Amygdala (tissue), 56 donors: ENCODE measurements at places on chromosomes 2 and 18.

DNA sequence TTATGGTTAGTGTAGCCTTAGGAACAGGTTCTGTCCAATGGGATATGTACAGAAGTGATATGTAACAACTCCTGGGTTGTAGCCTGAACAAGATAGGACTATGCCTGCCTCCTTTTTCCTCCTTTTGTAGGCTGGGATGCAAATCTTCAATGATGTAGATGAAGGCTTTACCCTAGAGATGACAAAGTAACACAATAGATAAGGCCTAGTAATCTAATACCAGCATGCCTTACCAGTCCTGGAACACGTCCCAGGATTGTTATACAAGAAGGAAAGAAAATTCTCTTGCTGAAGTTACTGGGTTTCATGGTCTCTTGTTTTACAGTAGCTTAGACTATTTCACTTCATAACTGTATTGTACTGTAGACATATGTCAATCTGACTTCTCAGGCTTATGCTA, 192.1 kb downstream of the OTX1 start:
- no peak for DNase-seq

DNA sequence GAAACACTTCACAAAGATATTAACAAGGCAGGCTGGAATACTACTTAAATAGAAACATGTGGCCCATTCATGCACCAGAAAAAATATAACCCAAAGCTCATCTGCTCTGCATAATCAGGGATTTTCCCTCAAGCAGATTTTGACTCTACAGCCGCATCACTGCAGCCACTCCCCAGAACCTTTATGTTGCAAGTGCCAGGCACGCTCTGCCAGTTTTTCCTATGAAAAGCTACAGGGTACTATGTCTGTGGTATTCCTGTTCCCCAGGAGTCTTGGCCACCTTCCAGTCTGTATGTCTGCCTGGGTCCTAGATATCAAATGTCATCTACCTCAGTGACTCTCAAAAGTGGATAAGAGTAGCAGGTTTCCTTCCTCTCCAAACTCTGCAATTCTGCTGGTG, 3.8 kb downstream of the COA5 start:
- DNase-seq: no peak

DNA sequence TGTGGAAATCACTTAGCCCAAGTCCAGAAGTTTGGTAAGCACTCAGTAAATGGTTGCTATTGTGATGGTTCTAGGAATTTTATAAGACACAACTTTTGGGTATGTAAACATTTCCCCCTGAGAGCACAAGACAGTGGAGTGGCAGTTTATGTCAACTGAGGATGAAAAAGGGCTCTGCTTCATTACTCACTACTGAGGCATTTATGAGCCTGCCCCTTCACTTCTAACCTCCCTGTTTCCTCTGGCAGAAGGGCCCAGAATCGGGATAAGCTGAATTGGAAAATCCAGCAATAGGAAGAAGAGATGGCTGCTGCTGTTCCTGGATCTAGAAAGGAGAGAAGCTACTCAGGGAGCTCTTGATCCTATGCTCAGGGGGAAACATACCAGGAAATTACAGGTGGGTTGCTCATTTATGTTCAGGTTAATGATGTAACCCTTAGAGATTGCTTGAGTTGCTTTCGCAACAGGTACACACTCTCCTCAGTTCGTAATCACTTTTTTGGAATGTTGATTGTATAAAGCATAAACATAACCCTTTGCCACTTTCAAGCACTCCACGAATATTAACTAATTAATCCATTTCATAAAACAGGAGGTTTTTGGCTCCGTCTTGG, 46.3 kb downstream of the ADCYAP1 start:
- DNase-seq: no peak

GRCh38 chr2:166573391-166573790, 79.3 kb upstream of the SCN7A start:
- no peak for DNase-seq

DNA sequence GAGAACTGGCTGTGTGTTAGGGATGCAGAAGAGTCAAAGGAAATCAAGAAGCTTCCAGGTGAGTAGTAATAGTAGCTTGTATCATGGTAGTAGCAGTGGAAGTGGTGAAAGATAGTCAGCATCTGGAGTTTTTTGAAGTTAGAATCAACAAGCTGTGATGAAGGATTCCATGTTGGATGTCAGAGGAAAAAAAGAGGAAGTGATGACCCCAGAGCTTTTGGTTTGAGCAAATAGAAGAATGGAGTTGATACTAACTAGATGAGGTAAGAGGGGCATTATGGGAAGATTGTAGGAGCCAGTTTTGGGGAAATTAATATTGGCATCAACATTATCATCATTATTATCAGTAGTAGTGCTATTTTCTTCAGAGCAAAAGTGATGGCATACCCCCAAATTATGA, 542.2 kb downstream of the XIRP2 start:
- no peak for DNase-seq

DNA sequence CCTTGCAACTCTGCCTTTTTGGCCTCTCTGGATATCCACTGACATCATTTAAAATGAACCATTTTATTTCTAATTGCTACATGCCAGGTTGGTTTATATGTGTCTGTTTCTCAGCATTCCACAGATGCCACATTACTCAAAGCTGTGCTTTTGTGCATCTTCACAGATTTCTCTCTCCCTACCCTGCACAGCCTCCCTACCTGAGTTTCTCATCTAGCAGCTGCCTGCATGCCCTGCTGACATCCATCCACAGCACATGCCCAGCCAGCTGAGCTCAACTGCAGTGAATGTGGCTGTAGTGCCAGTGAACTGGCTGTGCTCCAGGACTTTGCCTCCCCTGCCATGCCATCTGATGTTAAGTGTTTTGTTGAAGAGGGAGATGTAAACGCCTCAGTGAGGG, 44.5 kb downstream of the PKP4 start:
- peak; percentile 12 for DNase-seq

GRCh38 chr2:150126143-150126740, 361.2 kb downstream of the RND3 start:
- DNase-seq: no peak

GRCh38 chr2:10668402-10669012, 21.3 kb downstream of the NOL10 start:
- no peak for DNase-seq

DNA sequence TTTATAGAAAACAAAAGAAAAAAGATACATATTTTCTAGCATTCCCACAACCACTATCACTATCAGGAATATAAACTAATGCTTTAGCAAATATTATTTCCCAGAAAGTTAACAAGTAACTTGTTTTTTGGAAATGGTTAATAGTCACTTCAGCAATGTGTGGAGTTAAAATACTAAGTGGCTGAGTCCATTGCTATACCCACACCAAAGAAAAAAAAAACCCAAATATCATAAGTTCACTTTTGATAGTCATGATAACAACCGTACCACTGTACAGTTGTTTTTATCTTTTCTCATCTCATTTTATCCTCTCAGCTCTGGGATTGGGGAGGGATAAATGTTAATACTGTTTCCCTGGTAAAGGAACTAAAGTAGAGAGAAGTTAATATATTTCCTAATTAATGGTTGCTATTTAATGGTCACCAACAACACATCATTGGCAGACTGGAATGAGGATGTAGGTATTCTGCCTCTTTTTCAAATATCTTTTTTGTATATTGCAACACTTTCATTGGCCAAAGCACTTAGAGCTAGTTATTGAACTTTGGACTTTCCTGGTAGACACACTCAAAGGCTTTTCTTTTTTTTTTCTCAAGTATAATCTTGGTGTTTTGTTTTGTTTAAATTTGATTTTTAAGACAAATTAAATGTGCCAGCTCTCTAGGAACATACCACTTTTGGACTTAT, 18.4 kb upstream of the KANSL1L start:
- DNase-seq: no peak

- no peak for DNase-seq
Observed at GRCh38 chr2:109324861-109325260, 195.9 kb downstream of the SH3RF3 start.

- DNase-seq: no peak
Observed at GRCh38 chr18:79371561-79372121, 24.1 kb upstream of the NFATC1 start.

DNA sequence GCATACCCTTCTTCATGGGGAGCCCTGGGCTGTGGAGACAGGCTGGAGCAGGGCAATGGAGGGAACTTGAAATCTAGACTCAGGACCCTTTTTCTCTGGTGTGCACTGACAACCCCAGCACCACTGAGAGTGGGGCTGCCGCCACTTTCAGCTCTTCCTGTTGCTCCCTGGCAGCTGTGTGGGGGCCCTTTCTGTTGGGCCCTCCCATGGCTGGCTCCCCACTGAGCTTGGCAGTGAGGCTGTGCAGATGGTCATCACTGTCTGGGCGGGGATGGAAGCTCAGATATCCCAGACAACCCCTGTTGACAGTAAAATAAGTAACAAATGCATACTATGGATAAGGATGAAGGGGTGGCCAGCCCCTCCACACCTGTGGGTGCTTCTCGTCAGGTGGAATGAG, 6.7 kb downstream of the MYO7B start:
- no peak for DNase-seq

DNA sequence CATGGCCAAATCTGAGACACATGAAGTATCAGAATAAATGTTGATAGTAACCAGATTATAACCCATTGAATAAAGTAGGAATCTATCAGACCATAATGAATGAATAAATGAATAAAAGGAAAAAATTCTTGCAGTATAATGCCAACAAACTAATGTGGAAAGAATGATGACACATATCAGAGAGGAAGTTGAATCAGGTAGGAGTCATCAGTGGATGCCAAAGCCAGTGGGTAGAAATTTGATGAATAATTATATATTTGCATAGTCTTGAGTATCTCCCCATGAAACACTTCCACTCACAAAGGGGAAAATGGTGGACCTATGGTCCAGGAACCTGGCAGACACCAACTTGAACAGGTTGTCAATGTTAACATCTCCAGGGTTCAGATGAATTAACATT, 68.6 kb downstream of the GALNT3 start:
- DNase-seq: no peak

DNA sequence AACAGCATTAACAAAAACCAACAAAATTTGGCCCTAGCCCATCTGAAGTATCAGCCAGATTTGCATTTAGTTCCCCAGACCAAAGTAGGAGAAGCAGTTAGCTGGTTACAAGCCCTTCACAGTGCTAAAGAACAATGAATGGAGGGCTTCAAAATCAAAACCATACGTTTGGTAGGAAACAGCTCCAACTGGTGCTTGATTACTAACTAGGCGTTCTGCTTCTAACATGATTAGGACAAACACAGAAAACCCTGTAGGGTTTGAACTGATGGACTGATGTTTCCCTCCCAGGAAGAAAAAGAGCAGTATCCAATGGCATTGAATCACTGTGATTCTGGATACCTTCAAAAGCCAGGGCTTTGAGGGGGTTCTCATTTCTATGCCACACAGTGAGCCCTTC, 20.5 kb upstream of the STAT4 start:
- no peak for DNase-seq

DNA sequence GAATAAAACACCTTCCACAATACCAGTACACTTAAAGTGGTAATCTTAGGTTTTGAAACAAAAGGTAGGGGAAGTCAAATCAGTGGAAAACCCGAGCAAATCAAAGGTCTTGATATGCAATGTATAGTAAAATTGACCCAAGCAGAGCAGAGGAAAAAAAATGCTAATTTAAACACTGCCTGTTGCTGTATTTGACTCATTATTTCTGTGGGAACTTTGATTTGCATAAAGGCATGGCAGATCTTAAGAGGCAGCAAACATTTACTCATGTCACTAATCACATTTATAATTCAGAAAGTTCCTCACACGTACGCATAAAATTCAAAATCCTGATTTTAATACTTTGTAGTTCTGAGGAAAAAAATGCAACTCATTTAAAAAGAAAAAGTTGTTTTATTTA, 64.4 kb downstream of the IKZF2 start:
- no peak for DNase-seq

- DNase-seq: peak; percentile 57
Observed at GRCh38 chr2:129877795-129878775, 101.4 kb upstream of the RAB6C start.

- DNase-seq: no peak
Observed at GRCh38 chr18:21336846-21337245, 94.8 kb downstream of the GREB1L start.

- DNase-seq: no peak
Observed at GRCh38 chr18:58887613-58887963, 22.9 kb downstream of the ZNF532 start.
